NCI-H146 (cell line): ENCODE measurements at places on chromosomes 4 and X.

DNA sequence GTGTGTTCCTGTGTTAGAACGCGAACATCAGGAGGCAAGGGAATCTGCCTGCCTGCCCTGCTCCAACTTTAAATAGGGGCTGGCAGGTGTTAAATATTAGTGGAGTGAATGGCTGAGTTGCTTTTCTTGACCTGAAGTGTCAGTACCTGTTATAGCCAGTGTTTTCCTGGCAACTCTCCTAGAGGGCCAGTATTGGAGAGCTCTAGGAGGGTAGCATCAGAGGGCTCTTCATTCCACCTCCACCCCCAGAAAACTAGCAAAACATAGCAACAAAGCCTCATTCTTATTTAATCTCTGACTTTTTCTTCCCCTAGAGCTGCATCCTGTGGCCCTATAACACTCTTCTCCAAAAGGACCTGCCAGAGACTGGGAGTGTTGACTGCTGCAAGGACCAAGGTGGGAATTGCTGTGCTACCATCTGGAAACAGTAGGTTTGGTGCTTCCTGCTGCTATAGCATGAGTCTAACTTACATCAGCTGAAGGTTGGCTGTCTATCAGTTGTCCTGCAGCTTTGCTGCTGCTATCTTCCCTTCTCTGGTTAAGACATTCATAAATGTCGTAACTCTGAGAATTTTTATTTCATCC lies 33.5 kb downstream of the SGMS2 start:
- DNase-seq, result no peak

DNA sequence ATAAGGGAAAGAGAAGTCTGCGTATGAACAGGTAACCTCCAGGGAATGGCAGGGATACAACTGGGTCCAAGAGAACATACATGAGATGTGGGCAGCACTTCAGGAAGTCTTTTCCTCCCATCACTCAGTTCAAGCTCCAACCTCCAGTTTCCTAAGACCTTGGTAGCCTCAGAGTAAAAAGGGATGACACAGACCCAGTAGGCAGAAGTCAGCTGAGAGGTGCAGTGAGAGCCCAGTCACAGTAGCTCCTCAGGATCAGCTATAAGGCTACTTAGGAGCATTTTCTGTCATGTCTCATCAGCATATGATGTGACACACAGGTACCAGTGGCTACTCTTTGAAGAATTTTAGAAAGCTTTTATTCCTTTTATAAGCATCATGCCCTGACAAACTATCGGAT lies 12.5 kb upstream of the STS start:
- DNase-seq, result no peak

GRCh38 chr4:2400841-2401609 lies 17.4 kb downstream of the ZFYVE28 start:
- no peak for DNase-seq

- DNase-seq, result no peak
Observed at GRCh38 chrX:145826466-145826865, 8.8 kb downstream of the SLITRK2 start.

DNA sequence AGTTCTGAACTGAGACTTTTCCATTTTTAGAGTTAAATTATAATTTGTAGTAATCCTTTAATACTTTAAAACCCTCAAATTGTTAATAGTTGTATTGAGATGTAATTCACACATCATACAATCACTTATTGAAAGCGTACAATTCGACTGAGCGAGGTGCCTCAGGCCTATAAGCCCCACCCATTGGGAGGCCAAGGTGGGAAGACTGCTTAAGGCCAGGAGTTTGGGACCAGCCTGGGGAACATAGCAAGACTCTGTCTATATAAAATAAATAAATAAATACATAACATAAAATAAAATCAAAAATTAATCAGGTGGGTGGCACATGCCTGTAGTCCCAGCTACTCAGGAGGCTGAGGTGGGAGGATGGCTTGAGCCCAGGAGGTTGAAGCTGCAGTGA lies 70.3 kb downstream of the RWDD4 start:
- no peak for DNase-seq

- no peak for DNase-seq
Observed at GRCh38 chrX:120336899-120337298, 25.0 kb upstream of the ATP1B4 start.

GRCh38 chr4:101355767-101356702 lies 8.7 kb upstream of the PPP3CA start:
- no peak for DNase-seq

DNA sequence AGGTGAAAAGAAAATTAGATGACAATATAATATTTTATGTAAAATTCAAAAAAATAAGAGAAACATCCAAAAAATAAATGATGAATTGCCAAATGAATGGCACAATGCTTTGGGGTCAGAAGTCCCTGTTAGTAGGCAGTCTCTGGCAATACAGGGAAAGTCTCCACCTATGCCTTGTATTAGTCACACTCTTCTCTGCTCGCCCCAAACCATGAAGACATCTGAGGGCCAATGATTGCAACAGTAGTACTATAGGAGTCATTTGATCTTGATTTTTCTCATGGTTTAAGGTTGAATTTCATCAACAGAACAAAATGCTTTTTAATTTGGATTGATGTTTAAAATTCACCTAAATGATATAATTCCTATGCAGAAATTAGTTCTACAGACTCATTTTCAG lies 3.9 kb upstream of the PRSS12 start:
- DNase-seq, result no peak

DNA sequence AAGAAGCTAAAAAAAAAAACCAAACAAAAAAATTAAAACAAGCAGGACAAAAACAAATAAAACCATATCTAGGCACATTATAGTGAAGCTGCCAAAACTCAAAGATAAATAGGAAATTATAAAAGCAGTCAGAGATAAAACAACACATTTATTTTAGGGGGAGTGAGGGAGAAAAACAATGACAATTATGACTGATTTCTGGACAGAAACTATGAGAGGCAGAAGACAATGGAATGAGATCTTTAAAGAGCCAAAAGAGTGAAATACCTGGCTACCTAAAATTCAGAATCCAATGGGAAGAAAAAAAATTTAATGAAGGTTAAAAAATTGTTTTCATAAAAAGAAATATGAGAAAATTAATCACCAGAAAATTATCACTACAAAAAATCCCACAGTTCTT lies 33.4 kb downstream of the C4orf50 start:
- no peak for DNase-seq

DNA sequence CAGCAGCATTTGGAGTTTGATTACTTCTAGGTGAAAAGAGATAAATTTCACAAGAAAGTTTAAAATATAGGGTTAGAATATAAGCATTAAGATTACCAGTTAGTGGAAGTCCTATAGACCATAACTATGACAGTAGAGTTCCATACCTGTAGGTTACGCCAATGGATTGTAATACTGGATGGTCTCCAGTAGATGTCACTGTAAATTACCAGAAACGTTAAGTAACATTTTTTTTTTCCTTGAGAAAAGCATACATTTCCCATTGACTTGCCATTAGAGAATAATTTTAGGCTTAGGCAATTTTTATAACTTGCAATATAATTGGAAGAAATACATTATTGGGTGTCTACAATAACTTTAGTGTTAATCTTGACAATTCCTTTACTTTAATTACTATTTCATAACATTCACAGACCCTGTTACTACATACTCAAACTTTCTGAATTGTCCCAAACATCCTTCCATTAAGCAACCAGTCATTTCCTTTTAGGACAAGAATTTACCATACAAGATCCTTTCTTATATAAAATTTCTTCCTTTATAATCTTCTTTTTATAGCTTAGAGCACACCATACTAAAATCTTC lies 304.1 kb upstream of the TECRL start:
- peak; percentile 53 for DNase-seq

DNA sequence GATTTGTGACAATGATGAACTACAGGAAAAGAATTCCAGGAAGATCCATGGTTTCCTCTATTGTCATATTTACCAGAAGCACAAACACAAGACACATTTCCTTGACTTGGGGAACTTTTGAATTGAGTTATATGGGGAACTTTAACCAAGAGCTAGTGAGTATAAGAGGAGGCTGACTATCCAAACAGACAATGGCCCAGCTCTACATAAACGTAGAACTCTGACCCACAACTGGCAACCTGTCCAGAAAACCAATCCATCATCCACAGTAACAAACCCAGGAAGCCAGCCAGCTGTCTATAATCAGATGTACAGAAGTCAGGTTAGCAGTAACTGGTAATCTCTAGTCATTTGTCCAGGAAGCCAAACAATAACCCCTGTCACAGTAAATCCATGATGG lies 167.0 kb upstream of the CPEB2 start:
- no peak for DNase-seq

- DNase-seq, result no peak
Observed at GRCh38 chrX:47221756-47222155, 3.3 kb downstream of the CDK16 start.

DNA sequence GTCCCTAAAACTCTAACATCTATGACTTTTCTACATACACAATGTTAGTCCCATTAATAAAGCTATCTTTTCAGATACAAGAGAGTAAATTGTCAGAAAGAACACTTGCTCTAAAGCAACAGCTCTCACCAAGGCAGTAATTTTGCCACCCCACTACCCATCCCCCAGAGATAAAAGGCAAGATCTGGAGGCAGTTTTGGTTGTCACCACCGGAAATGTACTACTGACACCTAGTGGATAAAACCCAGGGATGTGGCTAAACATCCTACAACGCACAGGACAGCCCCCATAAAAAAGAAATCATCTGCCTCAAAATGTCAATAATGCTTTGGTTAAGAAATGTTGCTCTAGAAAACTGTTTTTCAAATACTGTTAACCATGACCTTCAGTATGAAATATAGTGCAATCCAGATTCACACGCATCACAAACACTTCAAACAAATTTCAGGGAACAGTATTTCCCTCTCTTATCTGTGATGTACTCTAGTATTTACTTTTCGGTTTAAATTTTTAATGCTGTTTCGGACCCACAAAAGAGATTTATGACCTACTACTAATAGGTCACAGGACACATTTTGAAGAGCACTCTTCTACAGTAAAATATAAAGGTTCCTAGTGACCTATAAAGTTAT lies 5.1 kb downstream of the FBXL5 start:
- DNase-seq, result peak; percentile 62

- DNase-seq, result no peak
Observed at GRCh38 chr4:184503869-184504300, 29.5 kb upstream of the IRF2 start.

- no peak for DNase-seq
Observed at GRCh38 chrX:154308108-154308946, 12.7 kb downstream of the TKTL1 start.

GRCh38 chrX:3501833-3502535 lies 155.5 kb upstream of the MXRA5 start:
- DNase-seq, result no peak

- no peak for DNase-seq
Observed at GRCh38 chr4:72006586-72006985, 25.2 kb upstream of the NPFFR2 start.

DNA sequence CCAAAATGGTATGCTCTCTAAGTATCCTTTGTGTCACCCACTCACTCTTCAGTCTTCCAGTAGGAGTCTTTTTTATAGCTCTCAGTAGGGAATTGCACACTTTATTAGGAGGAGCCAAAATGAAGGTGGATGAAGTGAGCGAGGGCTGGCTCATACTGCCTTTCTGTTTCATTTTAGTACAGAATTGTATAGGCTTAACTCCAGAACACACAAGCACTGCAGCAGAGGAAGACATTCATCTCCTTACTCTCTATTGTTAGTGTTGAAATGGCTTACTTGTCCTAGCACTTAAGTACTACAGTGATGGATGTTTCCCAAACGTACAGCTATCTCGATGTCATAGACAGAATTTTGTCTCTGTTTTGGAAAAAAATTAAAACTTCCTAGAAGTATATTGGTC lies 327.3 kb upstream of the ATOH1 start:
- DNase-seq, result no peak

DNA sequence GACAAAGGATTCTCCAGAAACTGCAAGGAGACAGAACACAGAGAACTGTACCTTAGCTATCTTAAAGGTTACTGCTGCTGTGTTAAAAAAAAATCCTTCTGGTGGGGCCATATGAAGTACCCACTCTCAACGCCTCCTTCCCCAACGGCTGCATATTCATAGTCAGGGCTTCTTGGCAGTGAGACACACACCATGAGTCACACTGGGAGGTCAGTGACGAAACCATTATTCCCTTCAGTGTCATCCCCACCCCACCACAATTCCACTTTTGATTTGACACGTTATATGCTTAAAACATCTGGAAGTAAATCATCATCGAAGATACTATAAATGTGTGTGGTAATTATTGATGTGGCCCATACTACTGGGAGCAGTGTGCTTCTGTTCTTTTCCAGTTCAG lies 271.5 kb downstream of the LDB2 start:
- DNase-seq, result no peak

DNA sequence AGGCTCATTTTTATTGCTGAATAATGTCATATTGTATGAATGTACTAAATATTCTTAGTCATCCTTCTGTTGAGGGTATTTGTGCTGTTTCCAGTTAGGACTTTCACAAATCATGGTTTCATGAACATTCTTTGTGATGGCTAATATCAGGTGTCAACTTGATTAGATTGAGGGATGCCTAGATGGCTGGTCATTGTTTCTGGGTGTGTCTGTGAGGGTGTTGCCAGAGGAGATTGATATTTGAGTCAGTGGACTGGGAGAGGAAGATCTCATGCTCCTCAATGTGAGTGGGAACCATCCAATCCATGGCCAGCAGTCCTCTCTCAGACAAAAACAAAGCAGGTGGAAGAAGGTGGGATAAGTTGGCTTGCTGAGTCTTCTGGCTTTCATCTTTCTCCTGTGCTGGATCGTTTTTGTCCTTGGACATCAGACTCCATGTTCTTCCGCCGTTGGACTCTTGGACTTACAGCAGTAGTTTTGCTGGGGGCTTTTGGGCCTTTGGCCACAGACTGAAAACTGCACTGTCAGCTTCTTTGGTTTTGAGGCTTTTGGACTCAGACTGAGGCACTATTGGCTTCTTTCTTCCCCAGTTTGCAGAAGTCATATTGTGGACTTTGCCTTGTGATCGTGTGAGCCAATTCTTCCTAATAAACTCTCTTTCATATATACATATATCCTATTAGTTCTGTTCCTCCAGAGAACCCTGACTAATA lies 11.9 kb upstream of the HS3ST1 start:
- no peak for DNase-seq

GRCh38 chrX:149829751-149830191 lies 48.0 kb downstream of the MAGEA9 start:
- no peak for DNase-seq

DNA sequence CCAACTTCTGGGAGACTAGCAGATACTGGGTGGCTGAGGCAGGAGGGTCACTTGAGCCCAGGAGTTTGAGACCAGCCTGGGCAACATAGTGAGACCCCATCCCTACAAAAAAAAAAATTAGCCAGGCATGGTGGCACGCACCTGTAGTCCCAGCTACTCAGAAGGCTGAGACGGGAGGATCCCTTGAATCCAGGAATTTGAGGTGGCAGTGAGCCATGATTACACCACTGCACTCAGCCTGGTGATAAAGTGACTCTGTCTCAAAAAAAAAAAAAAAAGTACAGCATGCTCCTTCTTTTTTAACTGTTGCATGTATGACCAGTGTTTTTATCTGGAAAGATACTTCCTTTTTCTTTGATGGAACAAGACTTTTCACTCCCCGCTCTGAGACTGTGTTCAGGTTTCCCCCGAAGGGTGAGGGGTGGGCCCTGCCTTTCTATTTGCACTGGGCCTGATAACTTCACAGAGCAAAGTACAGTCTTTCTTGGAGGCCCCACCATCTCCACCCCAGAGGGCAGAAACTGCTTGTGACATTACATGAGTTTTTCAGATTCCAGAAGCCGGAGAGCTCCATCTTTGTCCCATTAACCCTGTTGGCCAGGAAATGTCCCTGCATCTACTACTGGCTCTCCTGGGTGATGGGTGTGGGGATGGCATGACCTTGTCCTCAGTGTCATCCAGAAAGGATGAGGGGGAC lies 35.2 kb downstream of the NYX start:
- no peak for DNase-seq
